Left forelimb (tissue), 1 donor: ENCODE measurements at places on chromosomes 5 and 9.

- DNase-seq = no peak
These were observed 720 bp downstream of the NOTCH1 start for GRCh38 chr9:136544964-136545691.

DNA sequence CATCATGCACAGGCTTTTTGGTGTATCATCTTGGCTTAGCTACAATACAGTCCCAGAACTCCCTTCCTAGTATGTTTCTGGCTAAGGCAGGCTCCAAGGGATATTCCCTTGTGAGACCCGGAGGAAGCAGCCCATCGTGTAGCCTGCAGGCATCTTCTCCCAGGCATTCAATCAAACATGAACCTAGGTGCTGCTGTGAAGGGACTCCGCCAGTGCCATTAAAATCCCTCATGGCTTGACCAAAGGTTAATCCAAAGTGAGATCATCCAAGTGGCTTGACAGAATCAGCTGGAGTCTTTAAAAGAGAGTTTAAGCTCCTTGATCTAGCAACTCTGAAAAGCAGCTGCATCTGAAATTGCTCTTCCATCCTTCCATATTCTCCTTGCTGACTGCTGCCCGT is 333.9 kb downstream of the DIRAS2 start:
- no peak for DNase-seq

GRCh38 chr9:134320126-134320867 is 6.0 kb upstream of the RXRA start:
- DNase-seq = no peak

DNA sequence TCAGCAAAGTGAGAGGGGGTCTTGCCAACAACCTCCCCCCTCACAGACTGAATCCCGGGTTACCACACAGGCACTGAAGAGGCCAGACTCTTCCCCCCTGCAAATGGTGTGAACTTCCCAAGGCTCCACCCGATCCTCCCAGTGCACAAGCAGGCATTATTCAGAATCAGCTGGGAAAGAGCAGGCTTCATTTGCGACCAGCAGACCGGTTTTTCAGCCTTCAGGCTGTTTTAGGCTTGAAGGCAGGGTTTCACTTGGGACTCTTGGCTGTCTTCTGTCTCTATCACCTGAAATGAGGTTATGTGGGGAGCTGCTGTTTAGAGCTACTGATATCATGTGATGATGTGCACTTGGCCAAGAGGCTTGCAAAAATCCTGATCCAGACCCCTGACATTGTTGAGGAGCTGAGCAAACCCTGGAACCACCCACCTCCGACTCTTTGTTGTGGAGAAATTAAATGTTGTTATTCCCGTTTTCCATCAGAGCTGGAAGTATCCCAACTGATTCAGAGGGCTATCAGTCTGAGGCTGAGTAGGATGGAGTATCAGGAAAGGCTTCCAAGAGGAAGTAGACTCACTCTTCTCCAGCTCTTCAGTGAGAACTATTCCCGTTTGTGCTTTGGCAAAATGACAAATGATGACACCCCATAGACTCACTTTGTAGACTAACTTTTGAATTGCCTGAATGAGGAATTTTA is 63.3 kb upstream of the ZFR start:
- no peak for DNase-seq

DNA sequence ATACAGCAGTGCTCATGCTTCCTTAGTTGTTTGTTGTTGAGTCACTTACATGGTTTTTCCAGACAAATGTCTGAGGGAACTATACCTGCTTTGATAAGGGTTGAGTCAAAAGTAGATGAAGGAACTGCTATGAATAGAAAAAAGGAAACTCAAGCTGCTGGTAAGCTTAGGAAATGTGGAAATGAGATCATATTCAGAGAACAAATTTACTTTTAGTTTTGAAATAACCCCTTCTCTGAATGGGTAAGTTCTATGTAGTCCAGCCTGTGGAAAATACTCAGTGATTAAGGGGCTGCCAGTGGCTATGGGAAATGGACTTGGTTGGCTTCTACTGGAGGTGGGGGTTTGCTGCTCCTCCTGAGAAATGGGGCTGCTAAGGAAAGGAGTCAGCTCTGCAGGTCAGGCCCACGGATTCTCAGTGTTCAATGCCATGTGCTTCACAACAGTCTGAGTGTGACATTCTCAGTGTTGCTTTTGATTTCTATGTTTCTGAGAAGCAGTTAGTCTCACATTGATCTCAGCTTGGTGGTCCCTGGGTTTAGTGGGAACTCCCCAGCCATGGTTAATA is 47.7 kb upstream of the GLRX start:
- DNase-seq = no peak

GRCh38 chr5:88836195-88836838 is 46.7 kb downstream of the MEF2C start:
- no peak for DNase-seq
